ENCODE measurements at places on chromosomes 1 and 21. TPM values are rescaled to one million over a fixed set of nuclear protein-coding genes. Genes with fewer than 3 reads are reported as not detected.
A peak's percentile ranks its signal among the peaks of the same experiment; 100 is the strongest.

DNA sequence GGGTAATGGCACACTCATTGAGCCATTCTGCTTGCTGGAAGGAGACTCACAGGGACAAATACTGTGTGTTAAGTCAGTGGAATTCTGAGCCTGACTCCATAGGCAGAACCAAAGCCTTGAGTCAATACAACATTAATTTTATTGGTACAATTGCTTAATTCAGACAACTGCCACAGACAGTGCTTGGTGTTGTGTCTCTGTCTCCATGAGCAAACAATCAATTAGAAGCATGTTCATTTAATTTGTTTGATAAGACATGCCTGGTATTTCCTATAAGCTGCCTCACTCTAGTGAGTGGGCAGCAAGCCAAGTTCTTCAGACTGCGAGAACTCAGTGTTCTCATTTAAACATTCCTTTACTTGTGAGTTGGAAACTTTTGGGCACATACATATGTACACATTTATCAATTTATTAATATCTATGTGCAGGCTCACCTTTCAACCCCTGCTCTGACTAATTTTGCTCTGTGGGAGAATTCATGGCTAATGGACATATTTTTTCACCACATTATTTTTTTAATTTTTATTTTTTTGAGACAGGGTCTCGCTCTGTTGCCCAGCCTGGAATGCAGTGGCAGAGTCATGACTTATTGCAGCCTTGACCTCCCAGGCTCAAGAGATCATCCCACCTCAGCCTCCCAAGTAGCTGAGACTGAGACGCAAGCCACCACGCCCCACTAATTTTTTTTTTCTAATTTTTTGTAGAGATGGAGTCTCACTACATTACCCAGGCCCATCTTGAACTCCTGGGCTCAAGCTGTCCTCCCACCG, 4.5 kb upstream of the SRSF10 start:
- DNase-seq: peak; percentile 66

DNA sequence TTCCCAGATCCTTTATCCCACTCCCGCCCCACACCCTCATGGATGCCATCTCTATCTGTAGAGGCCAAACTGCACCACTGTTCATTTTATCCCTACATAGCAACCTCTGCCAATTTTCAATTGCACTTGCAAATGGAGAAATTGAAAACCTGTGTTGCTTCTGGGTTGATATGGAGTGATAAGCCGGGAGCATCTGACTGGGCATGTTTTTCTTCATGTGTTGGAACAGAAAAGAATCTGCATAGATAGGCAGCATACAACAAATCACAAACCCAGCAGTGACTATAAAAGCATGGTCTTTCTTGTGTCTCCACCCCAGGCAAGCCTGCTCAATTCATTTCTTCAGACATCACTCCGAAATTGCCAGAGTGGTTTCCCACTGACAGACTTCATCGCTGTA, 608.8 kb upstream of the CAMK1G start:
- DNase-seq: peak; percentile 48

DNA sequence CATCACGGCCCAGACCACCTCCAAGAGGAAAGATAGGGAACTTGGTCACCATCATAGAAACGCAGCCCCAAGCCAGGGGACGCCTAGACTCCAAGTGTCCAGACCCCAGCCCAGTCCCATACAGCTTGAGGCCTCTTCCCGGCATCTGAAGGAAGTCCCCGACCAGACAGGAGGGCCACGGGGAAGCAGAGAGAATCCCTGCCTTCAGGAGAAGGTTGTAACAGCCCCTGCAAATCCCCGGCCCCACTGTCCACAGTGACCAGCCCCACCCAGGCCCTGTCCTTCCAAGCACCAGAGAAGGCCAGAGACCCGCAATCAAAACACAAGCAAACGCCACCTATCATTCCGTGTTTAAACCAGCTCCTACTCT, 1.7 kb downstream of the SLC19A1 start:
- DNase-seq: peak; percentile 30

- peak; percentile 21 for DNase-seq
Observed at GRCh38 chr1:225617956-225618355, 35.0 kb downstream of the ENAH start.

DNA sequence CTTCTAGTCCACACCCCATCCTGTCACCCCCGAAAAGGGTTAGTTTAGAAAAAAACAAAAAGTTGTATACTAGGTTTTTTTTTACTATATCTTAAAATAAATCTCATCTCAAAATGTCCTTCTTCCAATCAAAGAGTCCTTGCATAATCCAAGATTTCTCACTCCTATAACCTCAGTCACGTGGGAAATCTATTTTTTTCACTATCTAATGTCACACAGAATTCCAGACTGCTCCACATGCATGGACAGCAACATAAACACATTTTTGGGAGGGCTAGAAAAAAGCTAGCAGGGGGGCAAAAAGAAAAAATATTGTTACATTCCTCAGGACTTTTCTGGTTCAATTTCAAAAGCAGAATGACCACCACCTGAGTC, 39.3 kb downstream of the TGFBR3 start:
- no peak for DNase-seq

- no peak for DNase-seq
Observed at GRCh38 chr1:60898987-60899386, 183.4 kb upstream of the NFIA start.

- DNase-seq: no peak
Observed at GRCh38 chr1:216499581-216500272, 76.5 kb upstream of the USH2A start.

- DNase-seq: no peak
Observed at GRCh38 chr1:21451212-21451611, 11.3 kb downstream of the NBPF3 start.

- DNase-seq: no peak
Observed at GRCh38 chr21:26080211-26080610, 90.4 kb downstream of the APP start.

- DNase-seq: peak; percentile 79
Observed at GRCh38 chr1:24679725-24680124, 36.6 kb downstream of the SRRM1 start.

- DNase-seq: no peak
Observed at GRCh38 chr1:81209461-81209860, 591.3 kb upstream of the ADGRL2 start.

DNA sequence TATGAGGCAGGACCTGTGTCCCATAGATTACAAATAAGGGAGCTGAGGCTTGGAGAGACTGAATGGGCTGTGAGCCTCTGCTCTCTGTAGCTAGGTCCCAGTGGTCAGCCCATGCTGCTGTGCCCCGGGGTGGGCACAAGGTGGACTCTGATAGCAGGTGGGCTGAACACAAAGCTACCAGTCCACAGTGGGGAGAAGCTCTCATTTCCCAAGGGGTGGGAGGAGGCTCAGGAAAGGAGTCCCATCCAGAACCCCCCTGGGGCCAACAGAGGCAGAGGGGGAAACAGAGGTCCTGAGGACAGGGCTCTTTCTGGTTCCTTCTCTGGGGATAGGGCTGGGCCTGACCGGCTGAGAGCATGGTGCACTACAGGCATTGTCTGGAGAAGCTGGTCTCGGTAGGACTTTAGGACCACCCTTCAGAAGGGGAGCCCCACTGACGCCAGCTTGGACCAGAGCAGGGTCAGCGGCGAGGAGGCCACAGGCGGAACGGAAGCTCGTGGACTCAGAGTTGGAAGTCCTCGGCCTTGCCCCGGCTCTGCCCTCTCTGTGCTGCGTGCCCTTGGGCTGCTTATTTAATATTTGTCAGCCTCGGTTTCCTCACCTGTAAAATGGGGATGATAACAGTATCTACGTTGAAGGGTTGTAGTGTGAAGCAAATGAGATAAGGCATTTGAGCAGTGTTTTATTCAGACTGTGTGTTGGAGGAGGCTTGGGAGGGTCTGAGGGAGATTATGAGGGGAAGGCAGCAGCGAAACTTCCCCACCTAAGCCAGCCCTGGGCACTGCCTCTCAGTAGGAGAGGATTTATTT, 26.6 kb downstream of the SDE2 start:
- DNase-seq: no peak

DNA sequence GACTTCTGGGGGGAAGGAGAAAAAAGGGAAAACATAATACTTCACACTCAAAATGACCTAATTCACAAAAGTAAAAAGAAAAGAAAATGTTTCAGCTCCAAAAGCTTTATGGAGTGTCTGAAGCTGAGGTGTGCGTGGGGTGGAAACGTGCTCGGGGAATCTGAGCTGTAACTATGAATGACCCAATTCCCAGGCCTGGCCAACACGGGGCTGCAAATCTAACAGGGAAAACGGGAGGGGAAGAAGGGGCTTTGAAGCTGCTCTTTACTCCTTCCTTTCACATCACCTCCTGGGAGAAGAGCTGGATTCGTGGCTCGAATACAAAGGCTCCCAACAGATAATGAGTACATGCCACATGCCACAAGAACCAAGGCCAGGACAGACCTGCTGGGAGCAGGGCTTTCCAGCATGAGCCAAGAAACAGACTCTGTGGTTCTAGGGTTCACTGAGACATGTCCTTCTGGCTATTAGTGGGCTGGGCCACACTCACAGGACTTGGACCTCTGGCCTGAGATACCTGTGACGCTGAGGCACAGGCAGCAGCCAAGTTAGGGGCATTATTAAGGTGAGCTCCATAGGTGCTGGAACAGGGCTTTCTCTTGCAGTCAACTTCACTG, 51.5 kb downstream of the SLC66A1 start:
- DNase-seq: no peak

GRCh38 chr1:53557369-53557768, 98.2 kb downstream of the DMRTB1 start:
- DNase-seq: peak; percentile 60

GRCh38 chr1:43275826-43276620, 6.2 kb downstream of the TMEM125 start:
- no peak for DNase-seq

DNA sequence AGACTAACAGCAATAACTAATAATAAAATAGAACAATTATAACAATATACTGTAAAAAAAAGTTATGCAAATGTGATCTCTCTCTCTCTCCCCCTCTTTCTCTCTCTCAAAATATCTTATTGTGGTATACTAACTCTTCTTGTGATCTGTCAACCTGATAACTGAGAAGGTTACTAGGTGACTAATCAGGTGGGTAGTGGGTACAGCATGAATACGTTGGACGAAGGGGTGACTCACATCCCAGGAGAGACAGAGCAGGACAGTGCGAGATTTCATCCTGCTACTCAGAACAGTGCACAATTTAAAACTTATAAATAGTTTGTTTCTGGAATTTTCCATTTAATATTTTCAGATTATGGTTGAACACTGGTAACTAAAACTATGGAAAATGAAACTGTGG, 257.5 kb downstream of the LRRC40 start:
- no peak for DNase-seq

- DNase-seq: peak; percentile 72
Observed at GRCh38 chr1:94045465-94046056, 75.4 kb downstream of the ABCA4 start.

The CDC20 gene
- 82.7 TPM for polyA plus RNA-seq

The GPR37L1 gene
- not detected for polyA plus RNA-seq

The LRRC39 gene
- 1.6 TPM for polyA plus RNA-seq

The MYOC gene
- not detected for polyA plus RNA-seq

The OR2T35 gene
- not detected for polyA plus RNA-seq

The UBASH3A gene
- not detected for polyA plus RNA-seq

The PGLYRP4 gene
- polyA plus RNA-seq: not detected

The IVL gene
- 0.86 TPM for polyA plus RNA-seq

The PADI1 gene
- polyA plus RNA-seq: 0.62 TPM

Measured in SK-N-SH (cell line).